ENCODE measurements at places on chromosomes 6 and 20. TPM values are rescaled to one million over a fixed set of nuclear protein-coding genes. Genes with fewer than 3 reads are reported as not detected.

The HEBP2 gene
- 43.3 TPM for polyA plus RNA-seq

The LRFN2 gene
- polyA plus RNA-seq, result not detected

The CSNK2B gene
- 299 TPM for polyA plus RNA-seq

The BNIP5 gene
- not detected for polyA plus RNA-seq

The C20orf144 gene
- polyA plus RNA-seq, result not detected

The CDH26 gene
- 15.3 TPM for polyA plus RNA-seq

The MMP24 gene
- polyA plus RNA-seq, result 0.22 TPM

The COL12A1 gene
- 2.8 TPM for polyA plus RNA-seq

The TINAG gene
- polyA plus RNA-seq, result not detected

The TBCC gene
- 10.3 TPM for polyA plus RNA-seq

The TSBP1 gene
- not detected for polyA plus RNA-seq

The BEND6 gene
- 28.0 TPM for polyA plus RNA-seq

The LRRN4 gene
- polyA plus RNA-seq, result not detected

The PTPN1 gene
- polyA plus RNA-seq, result 1.3 TPM

The SNAP25 gene
- polyA plus RNA-seq, result 1,248 TPM

The VGLL2 gene
- not detected for polyA plus RNA-seq

The CTAGE9 gene
- not detected for polyA plus RNA-seq

The ZC2HC1B gene
- not detected for polyA plus RNA-seq

The EBF4 gene
- polyA plus RNA-seq, result not detected

The BFSP1 gene
- polyA plus RNA-seq, result 0.38 TPM

The TFAP2A gene
- 4.4 TPM for polyA plus RNA-seq

The NNAT gene
- 42.2 TPM for polyA plus RNA-seq

The PARD6B gene
- 5.5 TPM for polyA plus RNA-seq

The VSTM2L gene
- 23.6 TPM for polyA plus RNA-seq

The TRAPPC3L gene
- 0.30 TPM for polyA plus RNA-seq

The AKAP7 gene
- polyA plus RNA-seq, result 140 TPM

The HCK gene
- not detected for polyA plus RNA-seq

The DNAAF9 gene
- polyA plus RNA-seq, result 4.1 TPM

The DDX43 gene
- polyA plus RNA-seq, result not detected

The POU5F1 gene
- not detected for polyA plus RNA-seq
